H4 (cell line): ENCODE measurements at places on chromosomes 6 and 20. TPM values are rescaled to one million over a fixed set of nuclear protein-coding genes. Genes with fewer than 3 reads are reported as not detected.

DNA sequence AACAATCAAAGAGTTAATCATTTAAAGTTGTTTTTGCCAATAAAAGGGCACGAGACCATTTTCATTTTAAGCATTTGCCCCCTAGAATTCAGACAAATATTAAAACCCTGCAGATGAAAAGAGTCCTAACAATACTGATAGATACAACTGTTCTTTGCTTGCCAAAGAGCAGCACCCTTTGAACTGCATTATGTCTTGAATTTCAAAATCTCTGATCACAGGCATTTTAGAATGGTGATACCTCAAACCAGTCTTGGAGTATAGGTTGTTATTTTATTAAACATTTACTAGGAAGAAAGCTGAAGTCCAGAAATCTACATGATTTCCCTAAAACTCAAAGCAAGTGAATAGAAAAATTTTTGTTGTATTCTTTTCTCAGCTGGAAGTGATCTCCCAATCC lies 108.7 kb downstream of the KIF13A start:
- DNase-seq, result no peak

- DNase-seq, result peak; percentile 10
These were observed 28.2 kb upstream of the PLAGL1 start for GRCh38 chr6:144036064-144036834.

SPDEF gene
- 0.29 TPM in 1 of 2 replicates, not detected in the other for total RNA-seq

- DNase-seq, result no peak
These were observed 105.8 kb upstream of the TRAF3IP2 start for GRCh38 chr6:111711476-111711875.

DNA sequence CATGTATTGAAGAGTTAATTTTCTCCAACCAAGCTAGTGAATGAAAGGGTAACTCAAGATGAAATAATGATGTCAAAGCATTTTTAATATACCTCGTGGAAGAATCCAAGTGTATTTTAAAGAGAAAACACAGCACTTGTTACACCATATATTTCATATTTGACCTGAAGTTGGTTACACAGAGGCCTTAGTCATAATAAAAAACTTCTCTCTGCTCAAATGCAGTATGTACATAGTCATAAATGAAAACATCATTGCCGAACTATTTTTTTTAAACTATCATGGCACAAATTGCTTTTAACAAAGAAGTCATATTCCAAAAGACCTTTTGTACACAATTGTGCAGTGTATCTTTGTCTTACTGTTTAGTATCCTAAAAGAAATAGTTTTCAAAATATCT lies 43.0 kb downstream of the BACH2 start:
- no peak for DNase-seq

GRCh38 chr6:108068618-108069017 lies 5.9 kb downstream of the OSTM1 start:
- no peak for DNase-seq

GINS1 gene
- total RNA-seq, result 16.3 and 20.3 TPM in 2 replicates

PSORS1C2 gene
- total RNA-seq, result not detected in 2 replicates

GJA10 gene
- not detected in 2 replicates for total RNA-seq

TRIM15 gene
- total RNA-seq, result 0.04 TPM in 1 of 2 replicates, not detected in the other

DNA sequence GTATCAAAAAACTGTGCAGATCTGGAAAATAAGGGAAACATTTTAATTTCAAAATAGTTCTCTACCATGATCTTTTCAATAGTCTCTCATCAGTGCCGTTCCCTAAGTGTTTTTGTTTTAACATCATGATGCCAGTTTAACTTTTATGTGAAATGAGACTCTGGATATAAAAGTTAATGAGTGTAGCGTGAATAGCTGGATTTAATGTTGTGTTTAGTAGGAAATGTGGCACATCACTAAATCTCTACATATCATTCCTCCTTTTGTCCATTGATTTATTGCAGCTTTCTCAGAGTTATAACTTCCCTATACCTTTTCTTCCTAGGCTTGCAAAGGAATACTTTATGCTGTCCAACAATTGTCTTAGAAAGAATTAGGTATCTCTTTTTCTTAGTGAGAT lies 81.4 kb upstream of the SCGN start:
- DNase-seq, result no peak

- peak; percentile 67 for DNase-seq
These were observed 104.2 kb downstream of the AGPAT4 start for GRCh38 chr6:161169696-161170095.

CGA gene
- total RNA-seq, result not detected in 2 replicates

PROCR gene
- 112 and 120 TPM in 2 replicates for total RNA-seq

GRCh38 chr6:20564777-20565176 lies 30.5 kb downstream of the CDKAL1 start:
- peak; percentile 34 for DNase-seq

BPIFA1 gene
- not detected in 2 replicates for total RNA-seq

DNA sequence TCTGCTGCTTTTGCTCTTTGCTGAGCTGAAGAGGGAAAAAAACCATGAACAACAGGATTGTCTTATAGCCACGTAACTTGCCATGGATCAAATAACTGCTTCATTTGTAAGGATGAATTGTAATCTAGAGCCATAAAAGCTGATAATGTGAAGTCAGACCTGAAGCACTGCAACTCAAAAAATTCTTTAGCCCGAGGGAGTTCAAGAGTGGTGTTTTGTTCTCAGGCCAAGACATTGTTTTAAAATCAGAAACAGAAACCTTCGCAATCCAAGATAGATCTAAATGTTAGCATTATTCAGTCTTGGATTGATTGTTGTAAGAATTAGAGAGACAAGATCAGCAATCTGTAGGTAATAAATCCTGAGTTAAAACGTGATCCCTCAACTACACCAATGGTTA lies at the start of gene TRAPPC3L:
TSS of gene TRAPPC3L (minus strand) at position 34 of the 400 bp plus-strand sequence. CDS start 170 bp downstream, outside the sequence.
- DNase-seq, result no peak

MPIG6B gene
- total RNA-seq, result not detected in 2 replicates

DNA sequence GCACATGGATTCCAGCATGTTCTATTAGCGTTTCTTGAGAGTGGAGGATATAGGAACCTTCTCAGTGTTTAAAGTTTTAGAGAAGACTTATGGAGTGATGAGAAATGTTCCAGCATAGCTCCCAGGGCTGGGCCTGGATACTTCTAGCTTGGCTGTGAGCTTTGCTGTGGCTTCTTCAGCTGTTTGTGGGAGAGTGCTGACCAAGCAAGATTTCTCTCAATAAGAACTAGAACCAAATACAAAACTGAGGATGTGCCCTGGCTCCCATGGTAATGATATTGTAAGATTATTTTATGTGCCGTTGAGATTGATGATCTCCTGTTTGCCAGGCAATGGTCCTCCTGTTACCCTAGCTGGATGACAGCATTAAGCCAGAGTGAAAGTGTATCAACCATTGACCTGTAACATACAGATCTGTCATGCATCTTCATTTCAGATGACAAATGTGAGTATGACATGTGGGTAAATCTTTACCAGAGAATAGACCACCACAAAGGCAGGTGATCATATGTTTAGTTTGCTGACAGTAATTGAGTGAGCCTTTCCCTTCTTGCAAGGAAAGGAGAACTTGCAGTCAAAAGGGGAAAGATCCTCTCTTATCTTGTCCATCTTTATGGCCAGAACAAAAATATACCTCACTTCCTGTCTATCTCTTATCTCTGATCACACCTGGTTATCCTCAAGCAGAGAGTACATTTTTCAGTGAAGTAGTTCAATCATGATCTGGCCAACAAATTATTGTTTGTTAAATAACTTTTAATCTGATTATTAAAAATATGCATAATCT lies 180.1 kb downstream of the SLC24A3 start:
- no peak for DNase-seq

- no peak for DNase-seq
These were observed 5.7 kb downstream of the NT5E start for GRCh38 chr6:85455471-85456026.

RNF144B gene
- total RNA-seq, result 0.27 and 0.31 TPM in 2 replicates

GRCh38 chr6:156683821-156684220 lies 93.4 kb upstream of the ARID1B start:
- no peak for DNase-seq
